ENCODE measurements at places on chromosomes 5 and 9.

- DNase-seq, result no peak
These were observed 38.7 kb upstream of the SLC36A1 start for GRCh38 chr5:151408591-151409230.

- DNase-seq, result no peak
These were observed at the start of gene KCNT1 for GRCh38 chr9:135701959-135702721. TSS of gene KCNT1 (plus strand) at chr9:135702185. CDS start at chr9:135702259, 74 bp downstream.

DNA sequence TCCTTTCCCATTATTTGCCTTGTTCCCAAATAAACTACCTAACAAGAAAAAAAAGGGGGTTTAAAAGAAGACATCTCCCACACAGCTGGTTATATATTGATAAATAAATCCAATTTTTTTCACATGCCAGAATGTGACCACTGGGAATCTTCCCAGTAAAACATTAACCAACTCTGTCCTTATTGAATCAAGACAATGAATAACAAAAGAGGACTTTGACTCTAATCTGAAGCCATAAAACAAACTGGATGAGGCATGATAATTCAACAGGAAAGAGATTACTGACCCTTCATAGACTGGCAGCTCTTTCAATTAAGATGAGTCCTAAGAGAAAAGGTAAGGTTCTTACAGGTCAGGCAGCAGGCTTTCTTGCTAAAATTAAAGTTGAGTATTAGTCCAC lies 165.8 kb upstream of the CDH6 start:
- no peak for DNase-seq

- DNase-seq, result no peak
These were observed 9.8 kb upstream of the ENDOG start for GRCh38 chr9:128808543-128808942.

DNA sequence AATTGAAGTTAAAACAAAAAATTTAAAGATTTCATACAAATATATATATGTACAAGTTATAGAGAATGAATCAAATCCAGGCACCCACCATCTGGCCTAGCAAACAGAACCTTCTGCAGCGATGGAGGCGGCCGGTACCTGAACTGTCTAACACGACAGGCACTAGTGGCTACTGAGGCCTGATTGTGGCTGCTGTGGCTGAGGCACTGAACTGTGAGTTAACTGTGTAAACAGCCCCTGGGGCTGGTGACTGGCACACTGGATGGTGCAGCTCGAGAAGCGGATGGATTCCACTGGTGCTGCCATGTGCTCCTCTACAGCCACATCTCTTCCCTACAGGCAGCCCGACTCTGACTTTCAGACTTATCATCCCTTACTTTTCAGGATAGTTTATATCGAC lies 82.4 kb downstream of the RAPGEF1 start:
- no peak for DNase-seq

DNA sequence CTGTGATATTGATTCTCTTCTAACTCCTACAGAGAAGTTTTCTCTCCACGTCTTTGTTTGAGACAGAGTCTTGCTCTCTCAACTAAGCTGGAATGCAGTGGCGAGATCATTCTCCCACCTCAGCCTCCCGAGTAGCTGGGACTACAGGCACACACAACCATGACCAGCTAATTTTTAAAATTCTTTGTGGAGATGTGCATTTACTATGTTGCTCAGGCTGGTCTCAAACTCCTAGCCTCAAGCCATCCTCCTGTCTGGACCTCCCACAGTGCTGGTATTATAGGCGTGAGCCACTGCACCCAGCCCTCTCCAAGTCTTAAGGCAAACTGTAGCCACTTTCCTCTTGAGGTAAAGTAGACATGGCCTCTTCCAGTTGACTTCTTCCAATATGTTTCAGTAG lies 72.2 kb downstream of the SNX18 start:
- DNase-seq, result no peak

DNA sequence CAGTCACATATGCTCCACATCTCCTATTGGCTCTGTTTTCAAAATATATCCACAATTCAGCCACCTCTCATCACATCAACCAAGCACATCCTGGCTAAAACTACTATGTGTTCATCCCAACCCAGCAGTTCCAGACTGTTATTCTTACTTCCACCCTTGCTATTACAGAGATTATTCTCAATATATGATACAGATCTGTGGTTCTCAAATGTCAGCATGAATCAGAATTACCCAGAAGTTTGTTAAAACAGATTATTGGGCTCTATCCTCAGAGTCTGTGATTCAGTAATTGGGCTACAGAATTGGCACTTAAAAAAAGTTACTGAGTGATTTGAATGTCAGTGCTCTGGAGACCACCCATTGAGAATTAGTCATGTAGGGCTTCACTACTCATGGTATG lies 78.8 kb upstream of the IZUMO3 start:
- no peak for DNase-seq

- no peak for DNase-seq
These were observed 453.8 kb upstream of the ZNF608 start for GRCh38 chr5:125199968-125200865.

DNA sequence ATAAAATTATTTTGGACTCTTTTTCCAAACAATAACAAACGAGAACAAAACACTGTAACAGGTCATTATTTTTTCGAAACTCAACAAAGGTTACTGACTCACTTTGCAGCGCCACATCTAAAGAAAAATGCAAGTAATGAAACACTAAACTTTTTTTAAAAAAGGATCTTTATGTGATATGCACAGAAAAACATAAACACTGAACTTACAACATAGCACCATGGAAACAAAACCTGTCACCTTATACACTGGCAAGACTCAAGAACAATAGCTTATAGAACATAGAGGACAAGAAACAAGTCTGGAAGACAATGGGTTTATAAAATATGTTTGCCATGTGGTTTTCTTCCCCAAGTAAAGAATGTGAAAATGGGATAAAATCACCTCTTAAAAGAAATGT lies 85.2 kb downstream of the AUH start:
- DNase-seq, result no peak

- DNase-seq, result no peak
These were observed 21.7 kb upstream of the SPDL1 start for GRCh38 chr5:169561893-169562292.

- no peak for DNase-seq
These were observed 144.9 kb downstream of the MTX3 start for GRCh38 chr5:79846198-79846521.

DNA sequence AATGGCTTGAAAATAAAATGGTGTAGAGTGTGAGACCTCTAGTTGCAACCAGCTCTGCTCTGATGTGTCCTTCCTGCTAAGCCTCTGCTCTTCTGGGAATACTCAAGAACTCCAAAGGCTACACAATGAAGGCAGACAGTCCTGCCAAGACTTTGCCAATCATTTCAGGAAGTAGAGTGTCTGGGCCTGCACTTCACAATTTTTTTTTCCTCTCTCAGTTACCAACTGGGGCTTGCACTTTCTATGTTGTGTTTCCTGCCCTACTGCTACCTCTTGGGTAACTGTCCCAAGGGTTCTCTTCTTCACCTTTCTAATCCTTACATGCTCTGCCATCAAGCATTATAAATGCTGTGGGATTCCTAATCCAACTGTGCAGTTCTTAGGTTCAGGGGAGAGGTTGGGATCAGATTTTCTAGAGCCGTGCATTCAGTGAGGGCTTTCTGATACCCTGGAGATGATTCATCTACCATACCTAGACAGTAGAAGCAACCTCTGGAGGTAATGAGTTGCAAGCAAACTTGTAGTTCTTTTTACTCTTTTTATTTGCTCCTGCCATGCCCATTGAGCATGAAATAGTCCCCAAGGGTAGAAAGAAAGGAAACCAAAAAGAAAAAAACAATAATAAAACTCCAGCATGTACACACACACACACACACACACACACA lies 365.9 kb downstream of the MLLT3 start:
- DNase-seq, result no peak

GRCh38 chr5:73151766-73152410 lies 21.1 kb upstream of the TMEM174 start:
- no peak for DNase-seq

GRCh38 chr5:27523629-27524028 lies 485.2 kb upstream of the CDH9 start:
- DNase-seq, result no peak

DNA sequence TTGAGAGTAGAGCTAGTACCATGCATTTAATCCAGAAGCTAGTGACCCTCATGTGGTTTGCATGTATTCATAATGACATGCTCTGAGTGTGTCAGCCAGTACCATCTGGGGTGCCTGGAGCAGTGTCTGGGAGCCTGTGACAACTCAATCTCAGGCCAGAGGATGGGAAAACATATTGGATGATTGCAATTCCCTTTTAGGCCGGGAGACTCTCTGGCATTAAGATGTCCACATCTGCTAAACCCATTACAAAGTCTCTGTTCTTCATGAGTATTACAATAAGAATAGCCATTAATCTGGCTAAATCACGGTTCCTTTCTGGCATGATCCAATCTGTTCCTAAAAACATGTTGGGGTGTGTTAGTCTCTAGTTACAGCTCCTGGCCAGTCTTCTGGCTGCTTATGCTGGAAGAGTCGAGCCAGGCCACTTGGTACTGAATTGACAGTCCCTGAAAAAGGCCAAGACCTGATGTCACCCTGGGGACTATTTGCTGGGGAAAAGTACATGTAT lies 475.7 kb downstream of the ENC1 start:
- no peak for DNase-seq

GRCh38 chr9:71333321-71333720 lies 211.9 kb upstream of the TRPM3 start:
- DNase-seq, result no peak

DNA sequence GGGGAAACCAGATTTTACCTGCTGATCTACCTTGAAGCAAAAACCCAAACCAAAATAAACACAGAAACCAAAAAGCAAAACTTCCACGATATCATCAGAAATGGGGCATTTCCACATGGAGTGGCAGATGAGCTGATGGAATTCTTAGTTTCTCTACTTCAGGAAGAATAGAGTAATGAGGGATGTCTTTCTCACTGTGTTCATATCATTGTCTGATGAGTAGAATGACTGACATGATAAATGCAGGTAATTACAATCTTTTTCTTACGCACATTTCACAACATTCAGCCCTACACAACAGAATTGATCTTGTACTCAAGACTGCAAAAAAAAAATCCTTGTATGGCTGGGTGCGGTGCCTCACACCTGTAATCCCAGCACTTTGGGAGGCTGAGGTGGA lies 23.2 kb upstream of the ANKH start:
- DNase-seq, result no peak

GRCh38 chr9:27548055-27548741 lies 18.6 kb upstream of the MOB3B start:
- no peak for DNase-seq

- no peak for DNase-seq
These were observed 31.7 kb downstream of the ZDHHC21 start for GRCh38 chr9:14661421-14662059.

DNA sequence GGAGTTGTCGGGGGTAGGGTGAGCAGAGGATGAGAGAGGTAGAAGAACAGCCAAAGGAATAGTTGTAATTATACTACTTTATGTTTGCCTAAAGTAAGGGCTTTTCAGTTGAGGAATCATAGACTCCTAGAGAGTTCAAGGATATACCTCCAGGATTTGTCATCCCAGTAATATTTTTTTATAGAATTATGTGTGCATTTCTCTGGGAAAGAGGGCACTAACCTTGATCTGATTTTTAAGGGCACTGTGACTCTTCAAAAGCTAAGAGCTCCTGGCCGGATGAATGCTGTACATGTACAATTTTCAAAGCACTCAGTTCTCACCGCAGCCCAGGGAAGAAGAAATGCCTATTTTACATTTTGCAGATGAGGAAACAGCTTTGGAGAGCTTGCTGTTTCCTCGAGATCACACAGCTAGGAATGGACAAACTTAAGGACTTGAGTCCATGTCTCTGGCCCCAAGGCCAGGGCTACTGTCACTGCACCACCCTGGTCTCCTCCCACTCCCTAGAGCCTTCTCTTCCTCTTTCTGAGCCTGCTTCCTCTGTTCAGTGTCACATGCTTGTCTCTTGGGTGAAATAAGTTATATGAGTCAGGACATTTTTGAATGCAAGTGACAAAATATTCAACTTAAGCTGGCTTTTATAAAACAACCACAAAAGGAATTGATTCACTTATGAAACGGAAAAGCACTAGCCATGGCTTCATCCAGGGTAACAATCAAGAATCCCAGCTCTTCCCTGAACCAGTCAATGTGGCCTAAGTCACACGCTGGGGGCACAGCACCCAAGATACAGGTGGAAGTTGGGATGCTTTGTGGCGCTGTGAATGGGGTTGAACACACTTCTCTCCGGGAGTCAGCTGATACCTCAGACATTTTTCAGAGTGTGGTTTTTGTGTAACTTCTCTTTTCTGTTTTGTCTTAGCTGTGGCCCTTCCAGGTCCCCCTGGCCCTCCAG lies 45.7 kb upstream of the TGFBR1 start:
- DNase-seq, result no peak

- no peak for DNase-seq
These were observed 22.7 kb upstream of the SSBP2 start for GRCh38 chr5:81773574-81773973.

- DNase-seq, result no peak
These were observed 6.3 kb downstream of the PCDH1 start for GRCh38 chr5:141871870-141872269.

DNA sequence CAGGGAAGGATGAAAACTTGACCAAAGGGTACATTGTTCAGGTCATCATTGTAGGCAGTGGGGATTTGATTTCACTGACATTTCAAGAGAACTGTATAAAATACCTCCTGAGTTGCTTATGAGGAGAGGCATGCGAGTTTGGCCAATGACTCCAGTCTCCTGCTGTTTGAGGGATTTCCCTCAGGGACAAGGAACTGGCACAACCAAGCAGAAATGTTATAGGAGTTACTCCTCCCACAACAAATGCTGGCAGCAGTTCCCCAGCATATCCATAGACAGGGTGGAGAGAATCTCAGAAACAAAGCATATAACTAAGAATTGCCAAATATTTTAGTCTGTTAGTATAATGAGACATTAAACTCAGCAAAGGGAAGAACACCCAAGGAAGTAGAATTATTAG lies 47.2 kb upstream of the FBXL7 start:
- no peak for DNase-seq

- DNase-seq, result no peak
These were observed 606 bp downstream of the TBC1D13 start for GRCh38 chr9:128787659-128788058.

All from stimulated activated CD4-positive, alpha-beta T cell treated with anti-CD3 and anti-CD28 coated beads, TNF-alpha, amount 100 ng/mL, for 1 hour (primary cell).